ENCODE measurements at places on chromosomes 3 and 15.

- DNase-seq: no peak
Observed at GRCh38 chr3:15454965-15455364, 27.6 kb downstream of the EAF1 start.

- no peak for DNase-seq
Observed at GRCh38 chr15:66622591-66623022, 56.8 kb upstream of the LCTL start.

- DNase-seq: no peak
Observed at GRCh38 chr3:127701280-127701911, 28.6 kb downstream of the ABTB1 start.

DNA sequence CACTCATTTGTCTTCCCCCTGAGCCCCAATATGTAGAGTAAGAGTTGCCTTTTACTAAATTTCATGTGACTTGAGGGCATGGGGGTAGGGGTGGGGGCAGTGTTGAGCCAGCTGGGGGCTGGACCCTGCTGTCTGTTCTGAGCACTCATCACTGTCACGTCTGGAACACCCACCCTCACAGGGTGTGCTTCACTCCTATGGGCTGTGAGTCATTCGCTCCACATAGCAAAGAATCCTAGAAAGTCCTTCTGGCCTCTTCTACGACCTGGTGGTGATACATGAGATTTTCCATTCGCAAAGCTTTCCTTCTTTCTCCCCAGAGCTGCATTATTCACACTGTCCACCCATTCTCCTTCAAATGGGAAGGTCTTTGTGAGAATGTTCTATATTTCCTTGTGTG is 43.6 kb upstream of the MGLL start:
- DNase-seq: peak; percentile 35

DNA sequence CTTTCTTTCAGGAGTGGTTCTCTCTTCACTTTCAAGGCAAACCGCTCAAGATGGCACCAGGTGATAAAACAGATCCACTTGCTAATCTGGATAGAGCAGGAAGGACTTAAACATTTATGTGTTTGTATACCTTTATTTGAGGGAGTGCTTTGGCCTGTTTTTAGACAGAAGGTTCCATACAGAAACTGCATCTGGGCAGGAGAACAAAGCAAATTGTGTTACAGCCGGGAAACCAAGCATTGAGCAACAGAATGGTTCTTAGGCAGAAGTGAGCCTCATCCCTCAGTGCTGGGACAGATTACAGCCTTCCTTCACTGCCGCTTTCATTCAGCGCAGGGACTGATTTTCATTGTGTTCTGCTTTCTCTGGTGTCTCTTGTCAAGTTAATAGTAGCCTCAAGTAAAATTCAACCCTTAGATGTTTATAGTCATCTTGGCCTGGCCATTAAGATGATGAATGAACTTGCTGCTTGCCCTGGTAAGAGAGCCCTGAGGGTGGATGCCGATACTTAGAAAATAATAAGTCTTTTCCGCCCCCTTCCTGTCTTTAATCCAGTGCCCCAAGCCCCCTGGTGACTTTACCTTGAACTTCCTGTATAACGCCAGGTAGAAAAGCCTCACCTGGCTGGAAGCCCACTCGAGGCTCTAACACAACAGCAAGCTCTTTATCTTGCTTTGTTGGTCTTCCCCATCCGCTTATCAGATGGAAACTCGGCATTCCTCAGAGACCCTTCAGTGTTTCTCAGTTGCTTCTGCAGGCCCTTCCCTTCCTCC is 168.0 kb upstream of the CTDSPL start:
- no peak for DNase-seq

GRCh38 chr15:100867433-100867832 is 12.2 kb upstream of the ALDH1A3 start:
- DNase-seq: no peak

DNA sequence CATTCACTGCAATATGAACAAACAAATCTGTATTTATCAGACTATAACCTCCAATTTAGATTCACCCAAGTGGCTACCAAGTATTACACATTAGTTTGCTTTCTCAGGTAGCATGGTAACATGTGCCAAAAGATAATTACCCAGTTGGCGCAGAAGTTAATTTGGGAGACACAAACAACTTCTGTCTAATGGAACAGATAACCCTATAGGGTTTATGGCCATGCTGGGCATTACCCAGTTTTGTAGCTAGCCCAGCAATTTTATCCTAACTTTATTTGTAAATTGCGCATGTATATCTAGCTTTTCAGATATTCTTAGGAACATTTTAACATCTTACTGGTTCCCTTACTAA is 780 bp downstream of the RPL22L1 start:
- DNase-seq: no peak

GRCh38 chr3:17479681-17480405 is 262.6 kb downstream of the TBC1D5 start:
- DNase-seq: no peak

- no peak for DNase-seq
Observed at GRCh38 chr3:188646592-188646991, 492.6 kb downstream of the LPP start.

GRCh38 chr3:152314677-152315353 is 46.1 kb downstream of the MBNL1 start:
- no peak for DNase-seq

GRCh38 chr3:180049391-180049790 is 12.7 kb upstream of the PEX5L start:
- no peak for DNase-seq

GRCh38 chr3:23608650-23609049 is 197.1 kb upstream of the UBE2E1 start:
- no peak for DNase-seq

Data from AG20443 (cell line).